ENCODE measurements at places on chromosomes 7 and 10.
A peak's percentile ranks its signal among the peaks of the same experiment; 100 is the strongest.

DNA sequence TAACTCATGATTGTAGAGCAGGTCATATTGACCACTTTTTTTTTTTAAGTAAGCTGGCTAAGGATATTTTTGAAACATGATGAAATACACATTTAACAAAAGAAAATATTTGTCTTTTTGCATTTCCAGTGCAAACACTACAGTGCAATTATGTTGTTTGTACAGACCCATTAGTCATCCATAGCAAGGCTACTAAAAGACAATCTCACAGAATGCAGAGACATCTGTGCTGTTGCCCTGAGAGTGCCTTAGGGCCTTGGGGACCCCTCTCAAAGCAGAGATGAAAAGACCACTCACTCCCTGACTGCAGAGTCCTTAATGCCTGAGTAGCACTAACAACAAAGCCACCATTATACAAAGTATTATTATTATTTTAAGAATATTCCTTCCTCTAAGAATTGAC, 104.5 kb downstream of the NRCAM start:
- no peak for DNase-seq

GRCh38 chr10:130498042-130498441, 361.9 kb downstream of the GLRX3 start:
- no peak for DNase-seq

- DNase-seq, result no peak
These were observed 51.0 kb downstream of the BAMBI start for GRCh38 chr10:28728366-28728765.

GRCh38 chr10:63633677-63634487, 112.7 kb downstream of the REEP3 start:
- no peak for DNase-seq

- DNase-seq, result no peak
These were observed 157.1 kb downstream of the ETV1 start for GRCh38 chr7:13832346-13832745.

DNA sequence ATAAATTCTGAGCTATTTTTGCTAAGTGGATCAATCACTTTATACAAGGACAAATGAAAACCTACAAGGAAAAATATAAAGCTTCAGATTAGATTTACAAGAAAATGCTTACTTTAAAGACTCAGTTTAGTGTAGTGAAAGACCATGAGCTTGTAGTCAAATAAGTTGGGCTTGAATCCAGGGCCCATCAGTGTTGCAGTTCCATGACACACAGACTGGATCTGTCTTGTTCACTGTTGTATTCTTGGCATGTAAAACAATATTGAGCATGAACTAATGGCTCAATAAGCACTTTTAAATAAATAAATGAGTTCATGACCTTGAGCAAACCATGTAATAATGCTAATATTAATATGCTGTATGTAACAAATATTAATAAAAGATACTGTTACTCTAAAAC, 164.6 kb upstream of the KCND2 start:
- no peak for DNase-seq

DNA sequence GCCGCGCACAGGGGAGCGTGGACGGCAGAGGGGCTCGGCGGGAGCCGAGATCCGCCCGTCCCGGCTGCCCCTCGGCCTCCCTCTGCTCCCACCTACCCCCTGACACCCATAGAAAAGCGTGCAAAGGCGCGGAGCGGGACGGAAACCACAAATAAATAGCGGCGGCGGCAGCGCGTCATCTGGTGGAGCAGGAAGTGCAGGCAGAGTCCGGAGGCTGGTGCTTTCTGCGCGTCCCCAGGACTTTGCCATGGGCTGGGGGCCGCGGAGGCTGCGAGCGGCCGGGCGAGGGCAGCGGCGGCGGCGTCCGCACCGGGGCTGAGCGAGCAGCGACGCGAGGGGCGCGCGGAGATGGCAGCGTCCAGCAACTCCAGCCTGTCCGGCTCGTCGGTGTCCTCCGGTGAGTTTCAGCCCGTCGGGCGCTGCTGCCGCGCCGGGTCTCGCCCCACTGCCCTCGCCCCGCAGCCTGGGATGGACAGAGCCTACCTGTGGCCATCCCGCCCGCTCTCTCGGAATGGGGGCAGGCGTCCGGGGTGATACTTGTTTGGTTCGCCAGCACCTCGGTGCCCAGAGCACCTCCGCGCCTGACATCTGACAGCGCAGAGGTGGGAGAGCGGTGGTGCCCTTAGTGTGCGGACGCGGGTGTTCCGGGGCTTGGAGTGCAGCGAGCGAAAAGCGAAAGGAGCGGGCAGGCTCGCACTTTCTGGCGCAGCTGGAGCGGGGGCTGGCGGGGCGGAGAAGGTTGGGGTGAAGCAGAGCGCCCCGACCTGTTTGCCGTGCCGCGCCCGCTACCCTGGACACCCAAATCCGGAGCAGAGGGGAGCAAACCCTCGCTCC, at the start of gene CHN2:
CHN2 (plus strand) TSS at position 182 of the 834 bp plus-strand sequence.
- peak; percentile 82 for DNase-seq

GRCh38 chr10:21715531-21716195, 181.6 kb downstream of the MLLT10 start:
- DNase-seq, result no peak

DNA sequence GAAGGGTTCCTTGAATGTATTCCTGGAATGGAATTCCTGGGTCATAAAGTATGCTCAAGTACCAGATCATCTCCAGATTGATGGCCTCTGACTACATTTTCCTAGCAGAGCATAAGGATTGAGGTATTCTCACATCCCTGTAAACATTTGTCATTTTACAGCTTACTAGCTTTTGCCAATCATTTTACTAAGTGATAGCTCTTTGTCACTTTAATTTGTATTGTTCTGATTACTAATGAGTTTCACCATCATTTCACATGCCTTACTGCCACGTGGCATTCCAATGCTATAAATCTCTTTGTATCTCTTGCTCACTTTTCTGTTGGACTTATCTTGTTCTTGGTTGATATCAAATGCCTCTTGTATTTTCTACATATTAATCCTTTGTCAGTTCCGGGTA, 68.6 kb upstream of the CACNB2 start:
- DNase-seq, result no peak

- peak; percentile 49 for DNase-seq
These were observed 4.4 kb downstream of the ZNF655 start for GRCh38 chr7:99562832-99563231.

DNA sequence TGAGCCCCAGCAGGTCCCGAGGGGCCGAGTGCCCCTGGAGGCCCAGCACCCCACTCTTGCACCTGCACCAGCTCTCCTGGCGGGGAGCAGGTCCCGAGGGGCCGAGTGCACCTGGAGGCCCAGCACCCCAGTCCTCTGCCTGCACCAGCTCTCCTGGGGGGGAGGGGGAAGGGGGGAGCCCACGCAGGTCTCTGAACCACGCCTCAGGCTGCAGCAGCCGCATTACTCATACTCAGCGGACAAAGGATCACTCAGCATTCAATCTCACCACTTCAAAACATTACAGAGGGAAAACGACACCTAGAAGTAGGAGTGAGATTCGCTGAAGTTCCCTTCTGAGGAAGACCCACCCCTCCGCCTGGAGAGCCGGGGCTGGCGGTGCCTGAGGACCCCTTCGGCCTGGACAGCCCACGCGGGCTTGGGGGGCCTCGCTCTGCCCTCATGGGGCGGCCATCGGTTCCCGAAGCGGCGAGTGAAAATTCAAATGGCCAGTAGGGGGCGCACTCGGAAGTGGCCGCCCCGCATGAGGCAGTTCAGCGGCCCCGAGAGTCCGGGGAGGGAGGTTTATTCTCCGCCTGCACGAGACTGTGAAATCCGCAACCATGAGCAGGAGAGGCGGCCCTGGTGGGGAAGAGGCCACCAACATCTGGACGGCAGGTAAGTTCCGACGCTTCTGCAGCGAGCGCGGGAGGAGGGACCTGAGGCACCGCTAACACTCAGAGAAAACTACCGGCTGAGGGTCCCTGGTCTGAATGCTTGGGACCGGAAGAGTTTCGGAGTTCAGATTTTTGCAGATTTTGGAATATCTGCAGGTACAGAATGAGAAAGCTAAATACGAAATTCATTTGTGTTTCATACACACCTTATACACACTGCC, 1.1 kb upstream of the GPER1 start:
- DNase-seq, result peak; percentile 65

- DNase-seq, result peak; percentile 80
These were observed 97.9 kb upstream of the IKZF1 start for GRCh38 chr7:50206453-50207250.

- DNase-seq, result no peak
These were observed 51.2 kb downstream of the ARL4A start for GRCh38 chr7:12738665-12739064.

DNA sequence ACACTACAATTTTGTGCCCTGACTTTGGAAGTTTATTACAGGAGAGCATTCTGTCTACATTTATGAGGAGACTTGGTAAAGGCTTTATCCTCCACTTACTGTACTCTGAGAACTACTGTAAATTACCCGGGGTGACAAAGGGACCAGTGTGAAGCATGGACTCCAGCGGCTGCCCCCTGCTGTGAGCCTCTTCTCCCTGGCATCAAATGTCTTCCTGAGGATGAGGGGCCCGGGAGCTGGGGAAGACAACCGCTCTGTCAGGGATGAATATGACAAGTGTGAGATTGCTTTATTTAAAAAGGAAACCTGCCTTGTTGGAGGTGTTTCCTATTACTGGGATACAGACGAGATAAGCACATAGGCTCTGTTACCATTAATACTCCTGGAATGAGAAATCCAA, 714.8 kb downstream of the CCSER2 start:
- DNase-seq, result no peak

DNA sequence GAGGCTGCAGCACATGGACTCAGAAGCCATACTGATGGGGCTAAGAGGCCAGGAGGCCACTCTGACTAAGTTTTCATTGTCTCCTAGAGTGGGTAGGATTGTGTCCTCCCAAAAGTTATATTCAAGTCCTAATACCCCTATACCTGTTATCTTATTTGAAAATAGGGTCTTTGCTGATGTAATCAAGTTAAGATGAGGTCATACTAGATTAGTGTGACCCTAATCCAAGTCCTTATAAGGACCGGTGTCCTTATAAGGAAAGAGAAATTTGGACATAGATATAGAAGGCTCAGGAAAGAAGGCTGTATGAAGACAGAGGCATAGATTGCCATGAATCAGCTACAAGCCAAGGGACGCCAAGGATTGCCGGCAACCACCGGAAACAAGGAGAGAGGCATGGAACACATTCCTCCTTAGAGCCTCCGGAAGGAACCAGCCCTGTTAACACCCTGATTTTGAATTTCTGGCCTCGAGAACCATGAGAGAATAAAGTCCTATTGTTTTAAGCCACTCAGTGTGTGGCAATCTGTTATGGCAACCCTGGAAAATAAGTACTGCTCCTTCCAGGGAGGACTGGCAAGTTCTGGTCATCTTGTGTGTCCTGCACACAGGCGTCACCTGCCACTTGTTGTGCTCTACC, 157.0 kb downstream of the EMX2 start:
- DNase-seq, result no peak

DNA sequence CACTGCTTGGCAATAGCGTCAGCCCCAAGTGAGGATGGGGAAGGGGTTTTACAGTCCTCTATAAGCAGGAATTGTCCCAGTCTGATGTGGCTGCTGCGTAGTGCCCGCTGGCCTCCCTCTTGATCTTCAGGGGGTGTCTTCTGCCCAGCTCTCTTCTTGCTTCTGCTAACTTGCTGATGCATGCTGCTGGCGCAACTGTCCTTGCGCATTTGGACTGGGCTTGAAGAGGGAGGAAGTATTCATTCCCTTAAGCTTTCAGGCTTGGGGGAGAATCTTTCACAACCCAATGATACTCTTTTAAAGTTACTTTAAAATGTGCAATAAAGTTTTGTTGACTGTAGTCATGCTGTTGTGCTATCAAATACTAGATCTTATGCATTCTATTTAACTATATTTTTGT, 10.3 kb downstream of the GALNT11 start:
- no peak for DNase-seq

GRCh38 chr10:17216217-17216900, 11.7 kb upstream of the VIM start:
- DNase-seq, result no peak

DNA sequence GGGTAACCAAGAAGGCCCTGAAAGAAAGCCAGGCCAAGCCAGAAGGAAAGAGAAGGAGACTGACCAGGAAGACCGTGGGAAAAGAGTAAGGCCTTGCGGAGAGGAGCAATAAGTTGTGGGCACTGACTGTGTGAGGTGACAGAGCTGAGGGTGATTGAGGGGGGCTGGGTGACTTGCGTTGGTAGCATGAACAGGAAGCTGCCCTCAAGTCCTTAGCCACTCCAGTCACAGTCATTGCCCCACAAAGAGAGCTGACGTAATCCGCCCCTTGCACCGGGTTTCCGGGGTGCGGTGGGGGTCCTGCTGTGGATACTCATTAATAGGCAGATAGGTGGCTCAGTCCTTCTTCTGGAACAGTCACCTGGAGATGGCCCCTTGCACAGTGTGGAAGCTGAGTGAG, 16.1 kb upstream of the DMBT1 start:
- no peak for DNase-seq
